Activated CD4-positive, alpha-beta memory T cell treated with anti-CD3 and anti-CD28 coated beads for 36 hours (primary cell): ENCODE measurements at places on chromosomes 13 and 19. TPM values are rescaled to one million over a fixed set of nuclear protein-coding genes. Genes with fewer than 3 reads are reported as not detected.

DNA sequence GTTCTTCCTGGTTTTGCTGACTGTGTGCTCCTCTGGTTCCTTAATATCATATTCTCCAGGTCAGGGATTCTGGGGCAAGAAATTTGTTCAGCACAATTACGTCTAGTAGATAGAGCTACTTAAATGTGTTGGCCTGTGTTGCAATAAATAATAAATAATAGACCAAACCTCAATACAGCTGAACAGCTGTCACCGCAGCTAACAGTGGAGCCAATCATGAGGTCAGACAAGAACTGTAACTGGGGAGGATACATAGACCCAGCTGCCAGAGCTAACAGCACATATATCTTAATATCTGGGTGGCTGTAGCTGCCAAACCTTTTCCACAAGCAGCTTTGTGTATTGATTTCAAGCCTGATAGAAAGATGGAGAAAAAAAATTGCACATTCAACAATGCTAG is 1596.3 kb upstream of the PCDH20 start:
- no peak overlapping the region for H3K4me3 ChIP-seq
- no peak for DNase-seq
- no peak overlapping the region for H3K27ac ChIP-seq
- H3K27me3 ChIP-seq = no peaks in the 10 kb centered on the region
- no peaks in the 10 kb centered on the region for H3K36me3 ChIP-seq
- no peaks in the 10 kb centered on the region for H3K4me1 ChIP-seq

DNA sequence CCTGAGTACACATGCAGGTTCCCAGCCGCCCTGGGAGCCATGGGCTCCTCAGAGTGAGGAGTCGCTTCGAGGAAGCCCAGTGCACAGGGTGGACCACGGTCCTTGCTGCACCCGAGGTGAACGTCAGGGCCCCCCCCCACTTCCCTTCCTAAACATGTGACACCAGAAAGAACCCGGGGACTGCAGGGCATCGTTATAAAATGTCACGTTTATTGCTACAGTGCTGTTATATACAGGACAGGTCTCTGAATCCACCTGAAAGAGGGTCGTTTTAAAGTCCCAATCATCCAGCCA is 3.8 kb upstream of the UQCR11 start:
- H3K27ac ChIP-seq = no peak overlapping the region
- H3K4me3 ChIP-seq = no peak overlapping the region
- DNase-seq = peak; percentile 33
- peaks cover 37% of the 10 kb centered on the region for H3K4me1 ChIP-seq
- H3K36me3 ChIP-seq = peaks cover 9% of the 10 kb centered on the region

- peaks cover 46% of the 10 kb centered on the region for H3K4me1 ChIP-seq
- peak overlapping the region; percentile 99 for H3K4me3 ChIP-seq
- H3K27me3 ChIP-seq = no peaks in the 10 kb centered on the region
- H3K27ac ChIP-seq = no peak overlapping the region
- peaks cover 37% of the 10 kb centered on the region for H3K36me3 ChIP-seq
- no peak for DNase-seq
Observed at GRCh38 chr19:2326699-2327360, 1.6 kb downstream of the LSM7 start.

DNA sequence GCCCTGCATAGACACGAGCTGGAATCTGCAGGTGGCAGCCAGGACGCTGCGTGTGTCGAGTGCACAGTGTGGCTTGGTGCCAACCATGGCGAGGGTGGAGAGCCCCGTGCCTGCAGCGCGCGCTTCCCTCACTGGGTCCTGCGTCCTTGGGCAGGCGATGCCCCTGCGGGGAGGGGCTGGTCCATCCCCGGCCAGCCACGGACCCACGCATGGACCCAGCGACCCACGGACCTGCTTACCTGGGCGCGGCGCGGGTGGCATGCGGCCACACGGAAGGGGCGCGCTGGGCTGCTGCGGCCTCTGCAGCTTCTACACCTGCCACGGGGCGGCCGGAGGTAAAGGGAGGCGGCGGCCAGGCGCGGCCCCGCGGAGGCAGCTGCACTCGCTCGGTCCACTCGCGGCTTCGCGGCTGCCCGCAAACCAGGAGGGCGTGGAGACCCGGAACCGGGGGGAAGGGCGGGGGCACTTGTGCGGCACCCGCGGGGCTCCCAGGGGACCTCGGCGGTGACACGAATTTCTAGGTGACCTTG is 569 bp upstream of the MCF2L start:
- H3K27me3 ChIP-seq = no peaks in the 10 kb centered on the region
- DNase-seq = peak; percentile 55
- H3K27ac ChIP-seq = peak overlapping the region; percentile 38
- H3K4me1 ChIP-seq = peaks cover 18% of the 10 kb centered on the region
- peak overlapping the region; percentile 66 for H3K4me3 ChIP-seq

DNA sequence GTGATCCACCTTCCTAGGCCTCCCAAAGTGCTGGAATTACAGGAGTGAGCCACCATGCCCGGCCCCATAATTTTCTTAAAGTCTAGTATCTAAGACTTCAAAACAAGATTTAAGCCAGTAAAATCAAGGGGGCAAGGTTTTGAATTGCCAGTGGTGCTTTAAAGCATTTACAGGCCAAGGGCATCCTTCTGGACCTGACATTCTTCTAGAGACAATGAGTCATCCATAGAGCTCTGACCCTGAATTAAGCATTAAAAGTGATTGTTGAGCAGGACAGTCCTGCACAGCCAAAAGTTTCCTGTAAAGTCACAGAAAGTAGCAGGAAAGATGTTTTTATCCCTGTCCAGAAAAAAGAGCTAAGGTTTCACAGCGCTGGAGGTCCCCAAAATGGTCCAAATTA is 50.9 kb upstream of the ATP12A start:
- peaks cover 40% of the 10 kb centered on the region for H3K4me1 ChIP-seq
- H3K27ac ChIP-seq = no peak overlapping the region
- H3K27me3 ChIP-seq = no peaks in the 10 kb centered on the region
- DNase-seq = no peak
- no peaks in the 10 kb centered on the region for H3K36me3 ChIP-seq

DNA sequence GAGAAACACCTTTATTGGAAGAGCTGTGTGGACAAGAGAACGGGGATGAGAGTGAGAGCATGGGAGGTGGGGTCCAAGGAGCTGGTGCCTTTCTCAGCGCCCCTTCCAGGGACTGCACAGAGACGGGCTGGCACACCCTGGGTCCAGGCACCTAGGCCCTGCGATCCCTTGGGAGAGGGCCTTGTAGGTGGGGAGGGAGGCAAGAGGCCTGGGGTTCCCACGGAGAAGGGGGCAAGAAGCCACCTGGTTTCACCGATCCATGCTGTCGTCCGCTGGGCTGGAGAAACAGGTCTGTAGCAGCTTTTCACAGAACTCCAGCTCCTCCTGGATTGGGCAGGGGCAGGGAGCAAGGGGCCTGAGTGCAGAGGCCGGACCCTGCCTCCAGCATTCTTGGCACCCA is 3.5 kb upstream of the PPP6R1 start:
- no peak for DNase-seq
- peaks cover 13% of the 10 kb centered on the region for H3K36me3 ChIP-seq
- H3K4me3 ChIP-seq = no peak overlapping the region
- no peaks in the 10 kb centered on the region for H3K27me3 ChIP-seq
- peaks cover 13% of the 10 kb centered on the region for H3K4me1 ChIP-seq
- peak overlapping the region; percentile 1 for H3K27ac ChIP-seq

Gene C19orf25
- 24.4 TPM for total RNA-seq

Gene KLF2
- total RNA-seq = 1.7 TPM

Gene BCL3
- 79.6 TPM for total RNA-seq
